Right hindlimb (tissue), 1 donor: ENCODE measurements at places on chromosomes 16 and 17.
A peak's percentile ranks its signal among the peaks of the same experiment; 100 is the strongest.

GRCh38 chr17:75250009-75250471, 11.4 kb downstream of the GGA3 start:
- DNase-seq = no peak

DNA sequence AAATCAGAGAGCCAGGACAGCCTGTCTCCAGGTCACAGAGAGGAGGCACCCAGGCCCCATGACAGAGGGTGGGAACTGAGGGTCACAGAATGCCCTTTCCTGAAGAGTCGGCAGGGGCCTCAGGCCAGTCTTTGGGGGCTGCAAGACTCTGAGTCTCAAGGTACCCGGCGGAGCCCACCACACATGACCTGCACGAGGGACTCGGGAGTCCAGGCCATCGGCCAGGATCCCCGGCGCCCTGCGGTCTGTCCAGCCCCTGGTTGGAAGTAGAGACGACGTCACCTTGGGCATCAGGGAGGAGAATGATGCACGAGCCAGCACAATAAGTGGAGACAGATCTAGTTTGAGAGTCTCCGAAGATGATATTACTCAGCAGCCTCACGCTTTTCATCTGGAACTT, 234.7 kb upstream of the SDK2 start:
- no peak for DNase-seq

GRCh38 chr16:79062336-79062735, 538.2 kb downstream of the MAF start:
- no peak for DNase-seq

GRCh38 chr16:11058832-11059231, 114.5 kb downstream of the CLEC16A start:
- DNase-seq = no peak

DNA sequence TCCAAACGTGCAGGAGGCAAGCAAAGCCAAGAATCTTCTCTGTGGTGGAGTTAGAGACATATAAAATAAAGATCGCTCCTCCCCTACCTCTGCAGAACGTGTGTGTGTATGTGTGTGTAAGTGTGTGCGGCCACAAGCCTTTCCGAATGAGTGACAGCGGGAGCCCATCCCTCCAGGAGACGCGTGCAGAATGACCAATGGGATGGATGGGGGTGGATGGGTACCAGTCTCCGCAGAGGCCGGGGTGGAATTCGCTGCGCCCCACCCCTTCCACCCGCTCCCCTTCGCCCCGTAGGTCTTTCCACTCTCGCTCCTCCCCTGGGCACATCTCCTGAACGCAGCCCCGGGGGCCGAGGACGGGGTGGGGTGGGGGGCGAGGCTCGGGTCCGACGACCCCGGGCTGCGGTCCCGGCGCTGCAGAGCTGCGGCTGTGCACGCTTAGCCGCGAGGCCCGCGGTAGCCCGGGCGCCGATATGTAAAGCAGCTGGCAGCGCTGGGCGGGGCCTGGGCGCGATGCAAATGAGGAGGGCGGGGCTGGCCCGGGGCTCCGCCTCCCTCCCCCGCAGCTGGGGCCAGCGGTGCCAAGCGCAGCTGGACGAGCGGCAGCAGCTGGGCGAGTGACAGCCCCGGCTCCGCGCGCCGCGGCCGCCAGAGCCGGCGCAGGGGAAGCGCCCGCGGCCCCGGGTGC, at the start of gene PRKCB:
Gene PRKCB, plus strand, starts transcription at position 594 of the 688 bp plus-strand sequence.
- DNase-seq = peak; percentile 73

DNA sequence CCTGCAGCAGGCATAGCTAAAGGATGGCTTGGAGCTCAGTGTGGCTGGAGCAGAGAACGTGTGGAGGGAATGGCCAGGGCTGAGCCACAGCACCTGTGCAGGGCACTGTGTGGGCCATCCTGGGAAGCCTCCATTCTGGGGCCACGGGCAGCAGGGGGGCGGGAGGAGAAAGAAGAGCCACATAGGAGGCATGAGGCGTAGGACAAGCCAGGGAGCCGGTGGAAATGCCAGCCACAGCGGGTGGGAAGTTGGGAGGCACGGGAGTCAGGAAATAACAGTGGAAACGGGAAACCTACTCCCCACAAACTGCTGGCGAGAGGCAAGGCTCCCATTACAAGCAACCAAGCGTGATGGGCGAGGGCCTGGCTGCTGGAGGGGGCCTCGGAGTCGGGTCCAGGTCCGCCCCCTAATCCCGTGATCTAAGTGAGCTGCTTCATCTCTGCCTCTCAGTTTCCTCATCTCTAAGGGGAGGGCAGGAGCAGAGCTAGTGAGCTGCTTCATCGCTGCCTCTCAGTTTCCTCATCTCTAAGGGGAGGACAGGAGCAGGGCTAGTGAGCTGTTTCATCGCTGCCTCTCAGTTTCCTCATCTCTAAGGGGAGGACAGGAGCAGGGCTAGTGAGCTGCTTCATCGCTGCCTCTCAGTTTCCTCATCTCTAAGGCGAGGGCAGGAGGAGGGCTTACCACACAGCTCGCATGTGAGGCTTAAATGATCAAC, 104.9 kb downstream of the ADCY9 start:
- DNase-seq = peak; percentile 40

DNA sequence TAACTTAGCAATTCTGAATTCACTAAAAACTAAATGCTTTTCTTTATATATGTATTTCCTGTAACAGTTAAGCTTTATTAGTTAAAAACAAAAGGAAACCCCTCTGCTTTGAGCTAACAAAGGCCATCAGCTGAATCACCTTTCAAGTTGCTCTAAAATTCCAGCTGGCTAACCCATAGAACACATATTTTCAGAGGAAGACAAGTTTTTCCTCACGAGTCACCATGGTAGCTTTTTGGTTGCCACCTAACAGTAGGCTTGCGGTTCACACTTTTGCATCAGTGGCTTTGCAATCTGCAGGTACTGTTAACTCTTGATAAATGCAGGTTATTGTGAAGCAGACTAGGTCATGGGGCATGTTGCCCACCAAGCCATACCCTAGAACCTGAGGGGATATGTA, 57.6 kb upstream of the IRX5 start:
- no peak for DNase-seq

GRCh38 chr16:85441189-85441889, 171.8 kb upstream of the GSE1 start:
- DNase-seq = no peak

- DNase-seq = no peak
Observed at GRCh38 chr16:9259914-9260608, 168.6 kb downstream of the HAPSTR1 start.

GRCh38 chr16:3992297-3993051, 112.0 kb upstream of the CREBBP start:
- DNase-seq = no peak

GRCh38 chr17:56389356-56389755, 204.1 kb upstream of the NOG start:
- no peak for DNase-seq

DNA sequence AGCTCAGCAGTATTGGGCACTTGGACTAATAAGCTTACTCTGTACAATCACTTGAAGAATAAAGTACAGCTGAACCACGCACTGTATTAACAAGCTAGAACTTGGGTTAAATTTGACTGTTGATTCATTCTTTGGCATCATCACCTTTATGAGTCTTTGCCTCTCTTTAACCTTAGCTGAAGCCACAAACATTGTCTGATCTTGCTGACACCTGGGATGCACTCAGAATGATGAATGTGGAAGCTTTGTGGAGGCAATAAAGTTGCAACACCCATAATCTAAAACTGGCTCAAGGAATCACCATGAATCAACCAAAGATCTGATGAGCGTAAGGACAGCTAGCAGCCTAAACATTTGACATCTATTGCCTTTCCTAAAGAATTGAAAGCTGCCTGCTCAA, 590.6 kb upstream of the SOX9 start:
- no peak for DNase-seq

GRCh38 chr17:76894842-76895241, 26.6 kb downstream of the MGAT5B start:
- no peak for DNase-seq

DNA sequence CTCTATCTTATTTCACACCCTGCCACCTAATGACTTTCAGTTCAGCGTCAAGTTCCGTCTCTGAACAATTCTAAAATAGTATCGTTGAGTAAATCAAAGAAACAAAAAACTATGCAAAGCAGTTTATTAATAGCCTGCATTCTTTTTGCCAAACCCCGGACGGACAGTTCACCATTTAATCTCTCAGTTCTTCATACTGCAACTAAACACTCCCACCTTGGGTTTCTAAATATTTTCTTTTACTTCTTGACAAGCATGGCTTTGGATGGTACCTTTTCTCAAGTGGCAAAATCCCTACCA, 1.2 kb downstream of the MYH11 start:
- no peak for DNase-seq

GRCh38 chr16:85387731-85388295, 225.3 kb upstream of the GSE1 start:
- no peak for DNase-seq

DNA sequence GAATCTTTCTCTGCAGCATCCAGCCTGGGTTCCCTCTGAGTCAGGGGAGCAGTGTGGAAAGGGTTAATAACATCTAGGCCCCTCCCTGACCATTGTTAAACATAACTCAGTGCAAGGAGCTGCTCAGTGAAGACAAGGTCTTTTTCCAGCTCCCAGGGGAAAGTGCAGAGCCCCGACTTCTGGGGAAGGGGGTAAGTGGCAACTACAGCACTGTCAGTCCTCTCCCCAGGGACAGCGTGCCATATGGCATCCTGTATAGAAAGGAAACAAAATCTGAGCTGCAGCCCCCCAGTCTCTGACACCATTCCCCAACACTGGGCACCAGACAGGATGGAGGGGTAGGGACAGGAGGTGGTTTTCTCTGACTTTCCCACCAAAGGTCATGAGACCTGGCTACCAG, 7.8 kb downstream of the MRPL27 start:
- no peak for DNase-seq

GRCh38 chr17:31908386-31908785, 6.9 kb upstream of the UTP6 start:
- no peak for DNase-seq

DNA sequence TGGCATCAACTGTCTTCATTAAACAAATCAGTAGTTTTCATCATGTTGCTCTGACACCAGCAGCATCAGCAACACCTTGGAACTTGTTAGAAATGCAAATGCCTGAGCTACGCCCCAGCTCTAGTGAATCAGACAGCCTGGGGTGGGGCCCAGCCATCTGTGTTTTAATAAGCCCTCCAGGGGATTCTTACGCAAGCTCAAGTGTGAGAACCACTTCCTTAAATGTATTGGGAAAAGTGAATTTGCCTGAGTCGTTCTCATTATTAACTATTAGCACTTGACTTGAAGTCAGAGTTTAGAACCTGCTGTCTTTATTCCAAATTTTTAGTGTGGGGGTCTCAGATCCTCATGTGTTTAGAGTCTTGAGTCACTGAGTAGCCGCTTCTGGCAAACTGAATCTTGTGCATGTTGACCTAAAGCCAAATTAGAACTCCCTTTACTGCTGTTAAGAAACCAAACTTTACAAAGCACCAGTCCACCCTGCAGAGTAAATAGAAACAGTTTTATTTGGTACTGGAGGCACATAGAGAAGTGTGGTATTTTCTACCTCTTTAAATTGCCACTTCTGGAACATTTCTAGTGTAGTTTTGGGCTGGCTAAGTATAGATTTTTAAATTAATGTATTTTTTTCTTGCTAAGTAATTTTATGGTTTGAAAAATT, 137.4 kb upstream of the COX10 start:
- DNase-seq = peak; percentile 59

- DNase-seq = peak; percentile 25
Observed at GRCh38 chr17:61635913-61636432, 45.0 kb upstream of the NACA2 start.

- no peak for DNase-seq
Observed at GRCh38 chr16:86959729-86960128, 357.5 kb downstream of the C16orf95 start.

GRCh38 chr17:63001689-63002394, 35.8 kb downstream of the TANC2 start:
- DNase-seq = no peak

DNA sequence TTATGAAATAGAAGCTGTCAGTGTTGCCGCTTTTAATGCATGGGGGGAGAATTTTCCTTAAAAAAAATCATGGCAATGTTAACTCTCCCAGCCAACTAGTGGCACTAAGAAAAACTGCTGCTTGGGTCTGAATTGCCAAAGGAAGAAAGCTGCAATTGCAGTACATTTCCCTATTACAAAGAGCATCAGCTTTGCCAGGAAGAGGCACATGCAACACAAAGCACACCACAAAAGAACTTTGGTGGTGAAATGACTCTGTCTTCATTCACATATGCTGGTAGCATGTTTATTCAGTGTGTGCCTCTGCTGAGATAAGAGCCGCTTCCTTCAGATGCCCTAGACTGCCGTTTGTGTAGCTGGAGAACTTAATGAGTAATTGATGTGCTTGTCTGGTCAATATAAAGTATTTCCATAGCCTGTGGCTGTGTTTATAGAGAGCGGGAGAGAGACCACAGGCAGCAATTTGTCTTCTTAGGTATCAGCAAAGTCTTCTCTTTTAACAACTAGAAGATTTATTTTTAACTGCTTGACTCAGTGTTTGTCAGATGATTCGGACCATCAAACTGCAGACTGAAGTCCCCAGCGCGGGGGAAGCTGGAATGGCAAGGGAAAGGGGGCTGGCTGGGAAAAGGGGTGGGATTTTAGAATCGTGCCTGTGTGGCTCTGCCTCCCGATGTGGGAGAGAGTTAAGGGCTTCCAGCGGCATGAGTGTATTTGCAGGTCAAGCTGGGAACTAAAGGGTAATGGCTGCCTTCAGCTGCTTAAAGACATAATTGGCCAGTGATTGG, 115.1 kb downstream of the MRTFB start:
- peak; percentile 68 for DNase-seq

- DNase-seq = no peak
Observed at GRCh38 chr17:32786169-32786568, 90.8 kb downstream of the MYO1D start.

DNA sequence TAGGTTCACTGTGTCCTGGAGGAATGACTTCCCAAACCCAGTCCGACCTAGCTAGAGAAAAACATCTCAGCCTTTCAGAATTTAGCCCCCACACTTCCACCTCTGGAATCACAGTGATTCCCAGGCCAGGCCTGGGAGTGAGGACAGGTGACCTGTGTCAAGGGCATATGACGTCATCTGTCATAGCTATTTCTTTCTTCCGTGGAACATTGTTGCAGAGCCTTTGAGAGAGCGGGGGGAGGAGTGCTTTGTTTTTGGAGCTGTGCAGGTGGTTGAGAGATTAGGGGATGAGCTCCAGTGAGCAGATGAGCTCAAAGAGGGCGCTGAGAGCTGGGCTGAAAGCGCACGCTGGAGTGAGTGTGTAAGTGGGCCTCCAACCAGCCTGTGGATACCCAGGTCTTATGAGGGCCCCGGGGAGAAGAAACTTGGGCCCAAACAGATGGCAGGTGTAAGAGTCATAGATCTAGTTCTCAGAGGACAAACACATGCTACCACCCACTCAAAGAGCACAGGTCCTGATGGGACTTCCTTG, 344.8 kb downstream of the SNX29 start:
- no peak for DNase-seq

GRCh38 chr17:46975287-46975686, 3.8 kb downstream of the RPRML start:
- no peak for DNase-seq

- no peak for DNase-seq
Observed at GRCh38 chr16:72944757-72945485, 103.0 kb downstream of the ZFHX3 start.

GRCh38 chr17:3998436-3998835, 34.2 kb upstream of the ATP2A3 start:
- no peak for DNase-seq

GRCh38 chr16:85245307-85246172, 133.3 kb upstream of the CIBAR2 start:
- DNase-seq = peak; percentile 84
